ENCODE measurements at places on chromosomes 13 and 19.

- DNase-seq, result no peak
Measured at GRCh38 chr19:51809787-51810186, 14.8 kb downstream of the FPR3 start.

- peak; percentile 77 for DNase-seq
Measured at GRCh38 chr19:55484593-55485438, at the start of gene NAT14. Gene NAT14, plus strand, starts transcription at chr19:55485188. Its CDS starts 521 bp downstream, at chr19:55485709.

DNA sequence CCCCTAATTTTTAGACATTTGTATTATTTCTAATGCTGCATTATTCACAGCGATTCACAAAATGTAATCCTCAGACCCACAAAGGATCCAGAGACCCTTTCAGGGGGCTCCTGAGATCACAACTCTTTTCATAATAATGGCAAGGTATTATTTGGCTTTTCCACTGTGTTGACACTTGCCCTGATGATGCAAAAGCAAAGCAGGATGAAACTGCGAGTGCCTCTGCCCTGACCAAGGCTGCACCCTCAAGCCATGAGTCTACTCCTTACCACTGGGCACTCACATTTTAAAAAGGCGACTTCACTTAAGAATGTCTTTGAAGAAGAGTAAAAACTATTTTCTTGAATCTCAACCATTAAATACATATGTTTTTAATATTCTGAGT lies 11.4 kb downstream of the ELF1 start:
- DNase-seq, result no peak

GRCh38 chr19:1220477-1220930 lies 14.9 kb downstream of the STK11 start:
- no peak for DNase-seq

GRCh38 chr13:36685927-36686326 lies 12.1 kb downstream of the SERTM1 start:
- DNase-seq, result no peak

- DNase-seq, result peak; percentile 91
Measured at GRCh38 chr19:12495002-12495802, 10.6 kb upstream of the ZNF709 start.

GRCh38 chr13:49064476-49064875 lies 88.8 kb downstream of the FNDC3A start:
- no peak for DNase-seq

GRCh38 chr19:29624489-29625185 lies 18.6 kb downstream of the POP4 start:
- no peak for DNase-seq

DNA sequence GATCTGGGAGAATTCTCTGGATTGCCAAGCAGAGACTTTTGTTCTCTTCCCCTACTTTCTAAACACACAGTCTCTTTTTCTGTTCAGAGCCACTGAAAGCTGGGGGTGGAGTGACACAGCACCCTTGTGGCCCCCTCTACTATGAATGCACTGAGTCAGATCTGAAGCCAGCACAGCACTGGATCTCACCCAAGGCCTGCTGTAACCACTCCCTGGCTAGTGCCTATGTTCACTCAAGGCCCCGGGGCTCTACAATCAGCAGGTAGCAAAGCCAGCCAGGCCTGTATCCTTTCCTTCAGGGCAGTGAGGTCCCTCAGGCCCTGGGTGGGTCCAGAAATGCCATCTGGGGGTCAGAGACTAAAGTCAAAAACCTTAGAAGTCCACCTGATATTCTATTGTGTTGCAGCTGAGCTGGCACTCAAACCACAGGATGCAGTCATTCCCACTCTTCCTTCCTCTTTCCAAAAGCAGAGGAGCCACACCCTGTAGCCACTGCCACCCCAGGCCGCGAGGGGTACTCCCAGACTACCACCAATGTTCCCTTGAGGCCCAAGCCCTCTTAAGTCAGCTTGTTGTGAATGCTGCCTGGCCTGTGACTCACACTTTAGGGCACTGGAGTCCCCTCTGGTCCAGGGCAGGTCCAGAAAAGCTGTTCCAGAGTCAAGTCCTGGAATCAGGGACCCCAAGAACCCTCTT lies 110.1 kb upstream of the RXFP2 start:
- DNase-seq, result no peak

DNA sequence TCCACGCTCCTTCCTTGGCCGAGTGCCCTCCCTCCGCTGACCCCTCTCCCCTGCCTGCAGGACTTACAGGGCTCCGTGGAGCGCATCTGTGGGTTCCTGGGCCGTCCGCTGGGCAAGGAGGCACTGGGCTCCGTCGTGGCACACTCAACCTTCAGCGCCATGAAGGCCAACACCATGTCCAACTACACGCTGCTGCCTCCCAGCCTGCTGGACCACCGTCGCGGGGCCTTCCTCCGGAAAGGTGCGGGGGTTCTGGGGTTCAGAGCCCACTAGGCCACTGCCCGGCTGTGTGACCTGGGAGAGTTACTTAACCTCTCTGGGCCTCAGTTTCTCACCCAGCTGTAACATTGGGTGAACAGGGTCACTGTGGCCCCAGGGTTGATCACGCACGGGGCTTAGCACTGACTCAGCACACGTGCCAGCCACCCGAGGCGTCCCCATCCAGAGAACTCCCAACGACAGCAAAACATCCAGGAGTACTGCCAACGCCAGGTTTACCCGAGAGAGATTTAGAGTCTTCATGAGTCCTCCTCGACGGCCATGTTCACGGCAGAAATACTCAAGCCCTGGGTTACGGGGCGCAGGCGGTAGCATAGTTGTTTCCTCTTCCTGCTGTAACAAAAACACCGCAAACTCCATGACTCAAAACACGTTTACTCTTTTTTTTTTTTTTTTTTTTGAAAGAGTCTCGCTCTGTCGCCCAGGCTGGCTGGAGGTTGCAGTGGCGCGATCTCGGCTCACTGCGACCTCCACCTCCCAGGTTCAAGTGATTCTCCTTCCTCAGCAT lies 9.7 kb upstream of the SPACA4 start:
- DNase-seq, result no peak

DNA sequence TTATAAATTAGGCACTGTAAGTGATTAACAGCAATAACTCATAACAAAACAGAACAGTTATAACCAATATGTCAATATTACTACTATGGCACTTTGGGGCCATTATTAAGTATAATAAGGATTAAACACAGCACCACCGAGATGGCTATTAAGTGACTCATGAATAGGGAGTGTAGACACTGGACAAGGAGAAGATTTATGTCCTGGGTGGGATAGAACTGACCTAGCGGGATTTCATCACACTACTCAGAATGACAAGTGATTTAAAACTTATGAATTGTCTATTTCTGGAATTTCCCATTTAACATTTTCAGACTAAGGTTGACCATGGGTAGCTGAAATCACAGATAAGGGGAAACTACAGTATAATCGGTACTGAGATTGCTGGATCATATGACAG lies 79.0 kb upstream of the SLC7A1 start:
- DNase-seq, result no peak

- DNase-seq, result no peak
Measured at GRCh38 chr13:30486230-30487074, 20.7 kb upstream of the HMGB1 start.

GRCh38 chr19:33298146-33298911 lies 4.0 kb downstream of the CEBPA start:
- DNase-seq, result no peak

DNA sequence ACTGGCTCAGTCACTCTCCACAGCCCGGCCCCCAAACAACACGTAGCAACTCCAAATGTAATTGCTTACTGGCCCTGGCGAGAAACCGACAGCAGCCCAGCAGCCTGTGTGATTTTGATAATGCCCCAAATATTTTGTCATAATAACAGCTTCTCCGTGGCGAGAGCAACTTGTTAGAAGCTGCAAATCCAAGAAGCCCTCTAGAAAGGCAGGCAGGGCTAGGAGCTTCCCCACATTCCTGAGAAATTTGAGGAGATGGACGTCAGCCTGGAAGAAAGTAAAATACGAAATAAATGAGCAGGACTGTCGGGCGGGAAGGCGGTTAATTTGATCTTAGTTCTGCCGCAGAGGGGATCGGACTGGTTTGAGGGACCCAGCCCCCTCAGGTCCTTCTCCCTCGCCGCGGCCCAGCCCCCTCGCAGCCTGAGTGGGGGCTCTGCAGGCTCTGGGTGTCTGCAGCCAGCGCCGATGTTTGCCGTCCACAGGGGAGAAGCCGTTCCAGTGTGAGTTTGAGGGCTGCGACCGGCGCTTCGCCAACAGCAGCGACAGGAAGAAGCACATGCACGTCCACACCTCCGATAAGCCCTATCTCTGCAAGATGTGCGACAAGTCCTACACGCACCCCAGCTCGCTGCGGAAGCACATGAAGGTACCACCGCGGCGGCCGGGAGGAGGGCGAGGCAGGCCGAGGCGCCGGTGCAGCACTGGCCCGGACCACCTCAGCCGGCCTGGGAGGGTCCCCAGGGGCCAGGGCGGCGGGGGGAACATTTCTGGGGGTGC lies 3.1 kb downstream of the ZIC2 start:
- DNase-seq, result no peak

- no peak for DNase-seq
Measured at GRCh38 chr13:89115307-89115706, 1444.1 kb downstream of the SLITRK5 start.

GRCh38 chr13:90979059-90979458 lies 368.4 kb upstream of the MIR17HG start:
- DNase-seq, result no peak

DNA sequence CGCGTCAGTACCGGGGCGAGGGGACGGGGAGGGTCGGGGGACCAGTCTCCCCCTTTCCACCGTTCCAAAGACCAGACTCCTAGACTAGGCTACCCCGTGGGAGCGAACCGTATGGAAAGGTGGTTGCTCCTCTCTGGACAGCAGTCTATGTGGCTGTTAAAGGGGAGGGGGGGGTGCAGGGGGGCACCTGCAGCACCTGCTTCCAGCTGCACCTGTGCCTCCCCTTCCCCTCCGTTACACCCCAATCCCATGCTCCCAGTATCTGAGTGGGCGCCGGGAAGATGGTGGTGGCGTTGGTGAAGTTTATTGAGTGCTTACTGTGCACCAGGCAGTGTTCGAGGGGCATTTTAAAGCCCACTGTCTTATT lies 557 bp downstream of the ZNF524 start:
- DNase-seq, result no peak

DNA sequence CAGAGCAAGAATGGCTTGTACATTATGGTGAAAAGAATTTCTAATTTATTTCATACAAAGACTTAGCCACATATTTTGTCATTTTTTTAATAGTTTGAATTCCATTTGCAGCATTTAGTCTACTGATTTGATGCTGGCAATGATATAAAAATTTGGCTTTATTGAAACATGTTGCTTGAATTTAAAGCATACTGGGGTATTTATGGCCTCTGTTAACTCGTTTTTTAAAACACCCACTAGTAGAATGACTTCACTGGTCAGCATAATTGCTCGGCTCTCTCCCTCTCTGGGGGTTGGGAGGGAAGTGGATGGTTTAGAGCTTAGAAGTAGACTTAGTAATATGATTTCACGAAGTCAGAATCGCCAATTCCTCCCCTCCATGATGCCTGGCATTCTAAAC lies 354.9 kb upstream of the HTR2A start:
- no peak for DNase-seq

DNA sequence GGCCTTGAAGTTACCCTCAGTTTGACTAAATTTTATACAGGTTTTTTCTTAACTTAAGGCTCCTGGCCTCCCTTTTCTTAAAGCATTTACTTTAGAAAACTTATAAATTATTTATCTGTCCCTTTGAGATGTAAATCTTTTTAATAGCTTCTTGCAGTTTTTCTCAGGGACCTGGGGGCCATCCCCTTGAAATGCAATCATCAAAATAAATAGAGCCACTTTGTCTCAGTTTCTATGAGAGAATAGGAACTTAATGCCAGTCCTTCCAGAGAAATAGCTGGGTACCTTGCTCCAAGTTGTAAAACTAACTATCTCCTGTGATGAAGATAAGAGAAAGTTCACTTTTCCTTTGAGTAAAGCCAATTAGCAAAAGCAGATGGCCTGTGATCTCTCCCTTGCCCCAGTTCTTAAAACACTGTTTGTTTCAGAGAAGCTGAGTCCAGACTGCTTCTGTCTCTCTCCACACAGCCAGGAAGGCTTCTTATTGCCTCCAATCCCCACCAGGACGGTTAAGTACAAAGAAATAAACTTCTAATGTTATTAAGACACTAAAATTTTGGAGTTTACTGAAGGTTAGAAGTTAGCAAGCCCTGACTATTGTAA lies 913.1 kb downstream of the OLFM4 start:
- DNase-seq, result no peak

DNA sequence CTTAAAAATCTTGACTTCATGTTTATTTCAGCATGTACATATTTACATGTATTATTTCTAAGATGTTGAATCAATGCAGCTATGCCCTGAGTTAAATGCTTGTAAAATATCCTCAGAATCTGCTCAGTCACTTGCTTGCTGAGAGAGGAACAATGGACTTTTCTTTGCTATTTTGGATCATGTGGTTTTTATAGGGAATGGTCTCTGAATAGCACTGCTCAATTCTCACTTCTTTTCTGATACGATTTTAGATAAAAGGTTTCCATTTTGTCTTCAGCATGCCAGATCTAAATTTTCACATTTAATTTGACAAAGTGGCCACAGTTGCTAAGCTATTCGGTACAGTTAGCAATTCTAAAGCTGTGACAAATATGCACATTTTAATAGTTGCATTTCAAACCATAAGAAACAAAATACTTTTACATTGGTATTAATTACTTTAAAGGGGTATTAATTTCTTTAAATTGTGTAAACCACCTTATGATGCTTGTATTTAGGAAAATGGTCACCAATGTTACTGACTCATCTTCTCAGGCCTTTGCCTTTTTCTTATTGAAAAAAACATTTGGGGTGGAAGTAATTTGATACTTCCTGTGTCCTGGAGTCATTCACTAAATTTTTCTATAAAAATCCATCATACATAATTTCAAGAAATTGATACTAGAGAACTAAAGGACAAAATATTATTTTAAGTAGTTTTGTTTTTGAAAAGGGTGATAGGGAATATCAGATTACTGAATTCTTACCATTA lies 113.5 kb downstream of the MYO16 start:
- no peak for DNase-seq

DNA sequence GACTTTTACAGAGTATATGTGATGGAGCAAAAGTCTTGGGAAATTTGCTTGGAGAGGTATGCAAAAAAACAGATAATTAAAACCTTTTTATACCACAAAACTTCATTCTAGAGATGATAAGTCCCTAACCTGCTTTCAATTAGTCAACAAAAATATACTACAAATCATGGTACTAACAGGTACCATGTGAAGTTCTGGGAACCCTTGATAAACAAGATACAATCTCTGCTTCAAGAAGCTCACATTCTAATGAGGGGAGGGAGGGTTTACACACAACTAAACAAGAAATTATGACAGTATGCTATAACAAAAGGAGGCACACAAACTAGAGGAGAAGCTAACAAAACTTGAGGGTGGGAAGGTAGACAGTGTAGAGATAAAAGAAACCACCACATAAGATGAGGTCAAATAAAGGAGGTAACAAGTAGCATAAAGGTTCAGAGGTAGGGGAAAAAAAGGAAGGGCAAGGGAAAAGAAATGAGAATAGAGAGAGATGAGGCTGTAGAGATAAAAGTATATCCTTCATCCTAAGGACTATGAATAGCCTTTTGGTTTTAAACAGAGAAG lies 91.4 kb downstream of the MYCBP2 start:
- no peak for DNase-seq

GRCh38 chr19:33630880-33631608 lies 9.3 kb downstream of the CHST8 start:
- no peak for DNase-seq

GRCh38 chr13:93996481-93996880 lies 483.0 kb downstream of the DCT start:
- DNase-seq, result no peak
